ENCODE measurements at places on chromosomes 7 and 10. TPM values are rescaled to one million over a fixed set of nuclear protein-coding genes. Genes with fewer than 3 reads are reported as not detected.

DNA sequence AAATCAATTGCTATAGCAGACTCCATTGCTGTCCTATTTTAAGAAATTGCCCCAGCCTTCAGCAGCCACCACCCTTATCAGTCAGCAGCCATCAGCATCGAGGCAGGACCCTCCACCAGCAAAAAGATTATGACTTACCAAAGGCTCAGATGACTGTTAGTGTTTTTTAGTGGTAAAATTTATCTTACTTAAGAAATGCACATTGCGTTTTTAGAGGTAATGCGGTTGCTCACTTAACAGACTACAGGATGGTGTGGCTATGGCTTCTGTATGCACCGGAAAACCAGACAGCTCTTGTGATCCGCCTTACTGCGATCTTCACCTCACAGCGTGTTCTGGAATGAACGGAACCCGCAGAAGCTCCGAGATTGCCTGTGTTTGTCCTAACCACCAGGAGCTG is 58.1 kb downstream of the WDR37 start:
- DNase-seq = no peak

DNA sequence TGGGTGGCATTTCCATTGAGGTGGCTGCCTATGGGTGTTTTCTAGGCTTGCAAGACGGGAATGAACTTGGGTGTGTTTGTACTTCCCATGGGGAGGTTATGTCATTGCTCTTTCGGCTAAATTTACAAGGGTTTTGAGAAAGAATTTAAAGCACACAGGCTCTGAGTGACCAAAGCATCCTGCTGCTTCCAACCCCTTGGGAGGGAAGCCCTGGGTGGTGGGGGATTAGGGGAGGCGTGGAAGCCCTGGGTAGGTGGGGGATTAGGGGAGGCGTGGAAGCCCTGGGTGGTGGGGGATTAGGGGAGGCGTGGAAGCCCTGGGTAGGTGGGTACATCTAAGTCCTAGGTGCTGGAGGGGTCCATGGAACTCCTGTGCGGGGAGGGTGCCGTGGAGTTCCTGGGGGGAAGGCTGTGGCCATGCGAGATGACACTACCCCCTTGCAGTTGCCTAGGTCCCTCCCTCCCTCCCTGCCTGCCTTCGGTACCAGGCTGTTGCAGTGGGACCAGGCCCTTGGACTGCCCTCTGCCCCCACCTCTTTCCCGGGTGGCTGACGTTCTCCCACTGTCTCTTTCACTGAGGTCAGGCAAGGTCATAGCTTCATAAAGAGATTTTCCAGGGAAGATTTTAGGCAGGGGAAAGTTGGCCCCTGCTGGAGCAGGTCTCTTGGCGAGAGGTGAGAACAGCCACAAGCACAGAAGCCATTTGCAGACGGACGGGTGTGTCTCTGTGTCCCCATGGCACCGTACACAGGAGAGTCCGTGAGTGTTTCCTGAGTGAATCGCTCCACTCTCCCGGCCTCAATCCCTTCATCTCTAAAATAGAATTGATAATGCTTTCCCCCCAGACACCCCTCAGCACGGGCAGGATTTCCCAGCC is 19.5 kb downstream of the PRF1 start:
- DNase-seq = no peak

The ZNF804B gene
- not detected for polyA plus RNA-seq

DNA sequence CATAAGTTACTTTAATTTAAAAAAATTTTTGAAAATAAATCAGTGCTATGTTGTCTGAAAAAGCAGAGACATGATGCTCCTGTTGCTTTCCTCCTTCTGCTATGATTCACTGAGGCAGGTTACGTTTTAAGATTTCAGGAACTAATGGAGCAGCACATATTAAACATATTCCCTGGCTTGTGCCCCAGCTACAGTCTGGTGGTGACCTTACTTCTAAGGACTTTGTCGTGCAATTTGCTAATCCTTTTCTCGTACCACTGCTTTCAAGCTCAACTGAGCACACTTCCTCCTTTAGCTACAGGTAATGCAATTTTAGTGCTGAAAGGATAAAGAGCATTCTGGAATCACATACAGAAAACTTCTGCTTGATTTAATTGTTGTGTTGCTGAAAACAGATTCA is 16.2 kb upstream of the PRR15 start:
- no peak for DNase-seq

The AMZ1 gene
- 0.08 TPM for polyA plus RNA-seq

DNA sequence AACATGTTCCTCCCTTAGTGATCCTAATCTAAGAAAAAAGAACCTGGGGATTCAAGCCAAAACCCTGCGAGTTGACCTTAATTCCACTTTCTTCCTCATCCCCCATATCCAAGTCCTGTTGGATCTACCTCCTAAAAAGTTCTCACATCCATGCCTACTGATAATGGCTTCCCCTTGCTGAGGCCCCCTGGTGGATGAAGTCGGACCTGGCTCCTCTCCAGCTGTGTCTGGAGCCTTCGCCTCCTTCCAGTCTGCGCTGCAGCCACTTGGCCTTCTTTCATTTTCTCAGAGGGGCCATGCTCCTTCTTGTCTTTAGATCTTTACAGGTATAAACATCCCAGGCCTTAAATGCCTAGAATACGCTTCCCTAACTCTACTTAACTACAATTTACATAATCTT is 8.1 kb downstream of the PDE1C start:
- no peak for DNase-seq

- DNase-seq = no peak
Observed at GRCh38 chr7:26375726-26376174, 84.1 kb downstream of the SNX10 start.

- DNase-seq = no peak
Observed at GRCh38 chr10:31036209-31036608, 4.5 kb upstream of the ZNF438 start.

DNA sequence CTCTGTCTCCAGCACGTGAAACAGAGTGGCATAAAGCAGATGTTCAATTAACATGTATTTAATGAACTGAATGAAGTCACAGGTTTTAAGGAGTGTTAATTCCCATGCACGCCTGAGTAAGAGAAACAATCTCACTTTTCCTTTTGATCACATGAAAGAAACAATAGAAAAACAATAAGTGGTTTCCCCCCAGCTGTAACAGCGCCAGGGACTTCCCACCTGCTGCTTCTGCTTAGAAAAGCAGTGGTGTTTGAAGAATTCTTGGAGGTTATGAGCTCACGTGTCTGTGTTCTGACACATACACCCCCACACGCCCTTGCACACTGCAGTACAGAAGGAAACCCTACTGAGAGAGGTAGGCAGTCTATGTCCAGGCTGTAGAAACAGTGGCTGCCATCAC is 51.3 kb upstream of the FRMD4A start:
- no peak for DNase-seq

DNA sequence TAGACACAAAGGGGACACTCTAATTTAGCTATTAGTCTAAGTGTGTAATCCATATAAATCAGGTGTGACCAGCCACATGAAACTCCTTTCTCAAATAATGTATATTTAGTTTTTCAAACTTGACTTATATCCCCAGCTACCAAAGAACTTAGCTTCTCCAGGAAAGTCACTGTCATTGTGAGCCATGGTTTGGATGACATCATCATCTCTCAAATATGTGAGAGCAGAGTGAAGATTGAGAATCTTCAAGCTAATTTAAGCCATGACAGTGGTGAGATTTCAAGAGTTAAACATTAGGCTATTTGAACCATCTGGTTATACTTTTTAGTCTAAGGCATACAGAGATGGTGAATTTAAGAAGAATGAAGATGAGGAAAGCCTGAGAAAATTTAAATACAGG is 1165.6 kb downstream of the CNTNAP2 start:
- no peak for DNase-seq

- DNase-seq = no peak
Observed at GRCh38 chr10:61910894-61911293, 9.4 kb downstream of the ARID5B start.

The NFE2L3 gene
- 6.5 TPM for polyA plus RNA-seq
